Right kidney (tissue), 9 donors: ENCODE measurements at places on chromosomes 6 and 20.

- DNase-seq, result no peak
Measured at GRCh38 chr6:56710967-56711366, 68.3 kb upstream of the DST start.

GRCh38 chr6:37024656-37025337 lies 19.3 kb downstream of the FGD2 start:
- no peak for DNase-seq

DNA sequence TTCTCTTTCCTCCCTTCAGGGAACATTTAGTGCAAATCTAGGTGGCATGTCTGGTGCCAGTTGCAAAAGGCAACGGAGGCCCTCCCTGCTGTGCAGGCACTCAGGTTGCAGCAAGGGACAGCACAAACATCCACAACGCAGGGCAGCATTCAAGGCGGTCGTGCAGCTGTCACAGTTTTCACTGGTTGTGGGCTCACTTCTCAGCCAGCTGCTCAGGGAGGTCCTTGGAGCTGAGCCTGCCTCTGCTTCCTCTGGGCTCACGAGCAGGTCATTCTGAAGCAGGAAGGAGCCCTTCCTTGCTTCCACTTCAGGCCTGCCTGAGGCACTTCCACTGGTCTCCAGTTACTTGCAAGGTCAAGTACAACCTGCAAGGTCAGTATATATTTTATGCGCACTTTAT lies 3.8 kb upstream of the NPEPL1 start:
- no peak for DNase-seq

DNA sequence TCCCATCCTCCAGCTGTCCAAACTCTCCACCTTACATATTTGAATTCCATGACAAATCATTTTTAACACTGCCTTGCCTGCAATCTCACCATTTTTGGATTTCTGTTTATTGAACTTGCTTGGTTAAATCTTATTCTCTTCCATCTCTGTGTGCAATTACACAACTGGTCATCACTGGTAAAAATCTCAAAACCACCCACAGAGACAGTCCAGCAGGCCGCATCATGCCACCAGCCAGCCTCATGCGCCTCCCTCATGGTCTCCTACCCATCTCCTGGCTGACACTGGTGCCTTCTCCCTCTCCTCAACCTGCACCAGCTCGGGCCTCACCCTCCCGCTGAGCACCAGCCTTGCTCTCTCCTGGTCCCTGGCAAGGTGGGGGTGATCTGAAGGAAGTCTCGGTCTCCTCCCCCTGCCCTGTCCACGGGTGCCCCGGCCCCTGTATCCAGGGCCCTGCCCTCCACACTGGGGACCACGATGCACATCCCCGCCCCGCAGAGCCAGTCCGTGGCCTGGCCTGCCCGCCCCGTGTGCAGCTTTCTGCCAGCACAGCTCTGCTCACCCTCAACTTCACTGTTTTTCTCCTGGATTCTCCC lies 92.0 kb downstream of the THBS2 start:
- no peak for DNase-seq

GRCh38 chr20:24873025-24873620 lies 75.9 kb upstream of the CST7 start:
- peak; percentile 42 for DNase-seq
